ENCODE measurements at places on chromosomes 4 and X.

- no peak for DNase-seq
Measured at GRCh38 chr4:67871867-67872266, 11.9 kb downstream of the TMPRSS11D start.

DNA sequence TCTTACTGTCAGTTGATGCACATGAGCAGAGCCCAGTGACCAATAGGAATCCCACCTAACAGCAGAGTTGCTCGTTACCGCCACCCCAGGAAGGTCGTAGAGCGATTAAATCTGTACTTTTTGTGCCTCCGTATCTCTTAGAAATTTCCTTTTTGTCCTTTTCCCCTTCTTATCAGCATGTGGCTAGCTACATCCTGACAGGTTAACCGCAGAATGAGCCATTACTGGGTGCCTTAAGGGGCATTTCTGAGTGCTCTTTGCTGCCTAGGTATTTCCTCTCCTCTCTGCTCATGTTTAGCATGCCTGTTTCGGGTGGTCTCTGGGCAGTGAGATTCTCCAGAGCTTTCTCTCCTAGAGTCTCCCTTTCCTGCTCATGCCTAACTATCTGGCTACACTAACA lies 530.5 kb downstream of the FAM133A start:
- DNase-seq, result no peak

DNA sequence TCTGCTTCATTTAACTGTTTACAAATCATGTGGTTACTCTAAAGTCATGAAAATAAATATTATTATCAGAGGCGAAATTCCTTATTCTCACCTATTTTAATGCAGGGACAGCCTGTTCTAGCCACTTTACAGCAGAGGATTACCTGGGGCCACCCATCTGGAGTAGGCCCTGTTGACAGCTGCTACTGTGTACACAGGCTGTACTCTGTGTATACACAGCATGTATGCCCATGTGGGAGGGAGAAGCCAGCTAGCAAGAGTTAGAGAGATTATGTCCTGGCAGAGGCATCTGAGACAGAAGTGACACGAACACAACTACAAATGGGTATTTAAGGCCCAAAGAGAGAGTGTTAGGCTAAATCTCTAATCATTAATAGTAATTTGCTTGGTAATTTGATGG lies 62.1 kb downstream of the GPRIN3 start:
- no peak for DNase-seq

- DNase-seq, result no peak
Measured at GRCh38 chr4:182840108-182840507, 77.1 kb downstream of the DCTD start.

DNA sequence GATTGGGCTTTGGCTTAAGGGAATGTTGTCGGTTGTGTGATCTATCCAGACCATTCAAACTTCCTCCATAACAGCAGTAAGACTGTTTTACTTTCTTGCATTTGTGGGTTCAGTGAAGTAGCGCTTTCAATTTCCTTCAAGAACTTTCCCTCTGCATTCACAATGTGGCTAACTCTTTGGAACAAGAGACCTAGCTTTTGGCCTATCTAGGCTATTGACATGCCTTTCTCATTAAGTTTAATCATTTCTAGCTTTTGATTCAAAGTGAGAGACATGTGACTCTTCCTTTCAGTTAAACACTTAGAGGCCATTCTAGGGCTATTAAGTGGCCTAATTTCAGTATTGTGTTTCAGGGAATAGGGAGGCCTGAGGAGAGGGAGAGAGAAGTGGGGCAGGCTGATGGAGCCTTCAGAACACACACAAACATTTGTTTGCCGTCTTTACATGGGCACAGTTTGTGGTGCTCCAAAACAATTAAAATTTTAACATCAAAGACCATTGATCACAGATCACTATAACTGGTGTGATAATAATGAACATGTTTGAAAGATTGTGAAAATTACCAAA lies 34.1 kb downstream of the ADH5 start:
- no peak for DNase-seq

DNA sequence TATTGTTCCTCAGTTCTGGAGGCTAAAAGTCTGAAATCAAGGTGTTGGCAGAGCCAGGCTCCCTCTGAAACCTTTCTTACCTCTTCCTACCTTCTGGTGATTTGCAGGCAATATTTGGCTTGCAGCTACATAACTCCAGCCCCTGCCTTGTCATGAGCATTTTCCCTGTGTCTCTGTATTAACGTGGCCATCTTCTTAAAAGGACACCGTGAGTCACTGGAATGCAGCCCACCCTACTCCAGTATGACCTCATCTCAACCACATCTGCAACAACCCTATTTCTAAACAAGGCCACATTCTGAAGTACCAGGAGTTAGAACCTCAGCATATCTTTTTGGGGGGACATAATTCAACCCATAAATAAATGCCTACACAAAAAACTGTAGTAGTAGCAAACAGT lies 40.7 kb downstream of the FANCB start:
- DNase-seq, result no peak

GRCh38 chr4:153222707-153223426 lies 18.6 kb downstream of the TRIM2 start:
- no peak for DNase-seq

DNA sequence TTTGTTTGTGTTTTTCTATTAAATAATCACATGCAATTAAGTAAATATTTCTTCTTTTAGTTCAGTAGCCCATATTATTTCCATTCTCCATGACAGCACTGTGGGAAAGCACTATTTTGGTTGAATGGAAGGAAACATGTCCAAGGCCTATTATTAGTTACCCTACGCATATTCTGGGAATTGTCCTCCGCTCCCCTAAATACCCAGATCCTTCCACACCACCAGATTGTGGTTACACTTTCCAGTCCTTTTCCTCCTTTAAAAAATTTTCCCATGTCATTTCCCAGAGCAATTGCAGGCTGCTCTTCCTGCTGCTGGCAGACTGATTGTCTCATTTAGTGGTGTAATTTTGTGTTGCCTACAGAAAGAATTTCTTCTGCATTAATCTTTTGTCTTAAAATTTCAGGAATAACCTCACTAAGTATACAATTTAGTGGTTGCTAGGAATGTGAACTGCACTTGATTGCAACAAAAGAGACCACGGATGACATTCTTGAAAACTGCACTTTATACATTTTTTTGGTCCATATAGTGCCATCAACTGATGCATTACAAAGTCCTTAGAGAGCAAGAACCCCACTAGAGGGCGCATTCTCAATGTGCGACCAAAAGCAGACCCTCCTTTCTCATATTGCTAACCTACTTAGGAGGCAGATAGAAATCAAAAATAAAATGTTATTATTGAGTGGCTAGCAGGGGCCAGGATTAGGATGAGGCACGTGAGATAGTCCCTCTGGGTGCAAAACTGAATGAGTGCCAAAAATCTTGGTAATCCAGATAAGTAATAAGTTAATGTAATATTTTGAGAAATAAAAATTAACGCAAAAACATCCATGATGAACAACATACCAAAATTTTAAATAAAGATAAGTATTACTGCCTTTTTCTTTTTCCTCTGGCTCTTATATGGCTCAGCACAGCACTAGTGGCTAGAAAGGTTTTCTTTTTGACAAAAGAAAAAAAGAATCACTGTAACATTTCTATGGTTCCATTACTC lies 98.8 kb upstream of the IQCM start:
- DNase-seq, result no peak

DNA sequence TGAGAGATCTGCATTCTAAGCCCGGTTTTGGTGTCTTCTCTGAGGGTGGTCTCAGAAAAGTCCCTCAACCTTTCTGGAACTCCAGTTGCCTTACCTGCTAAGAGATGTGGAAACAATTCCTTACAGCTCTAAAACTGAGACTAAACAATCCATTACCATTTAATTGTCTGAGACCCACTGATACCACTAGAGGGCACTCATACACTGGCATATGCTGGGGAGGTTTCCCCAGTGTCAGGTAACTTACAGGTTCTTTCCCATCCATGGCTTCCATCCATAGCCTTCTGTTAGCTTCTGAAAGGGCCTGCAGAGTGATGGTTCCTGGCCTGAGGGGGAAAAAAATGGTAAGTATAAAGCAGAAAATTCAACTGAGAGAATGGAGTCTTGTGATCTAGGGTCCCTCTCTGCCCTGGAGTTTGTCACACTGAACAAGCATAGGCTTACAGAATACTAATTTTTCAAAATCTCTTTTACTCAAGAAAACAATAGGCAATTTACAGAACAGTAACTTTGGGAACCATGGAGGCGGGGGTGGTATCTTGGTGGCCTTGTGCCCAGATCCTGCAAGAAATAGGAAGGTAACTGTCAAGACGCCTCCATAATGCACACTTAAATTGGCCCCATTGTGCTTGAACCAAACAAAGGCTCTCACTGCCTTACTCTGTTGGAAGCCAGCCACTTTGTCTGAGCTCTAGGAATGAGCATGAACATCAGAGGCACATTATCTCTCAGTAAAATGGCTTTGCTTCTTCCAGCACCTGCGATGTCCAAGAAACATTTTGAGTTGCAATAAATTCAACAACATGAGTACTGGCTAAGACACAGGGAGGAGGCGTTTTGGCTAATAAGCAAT lies 236.1 kb downstream of the OPHN1 start:
- no peak for DNase-seq
